CD4-positive, CD25-positive, alpha-beta regulatory T cell (primary cell): ENCODE measurements at places on chromosomes 1 and 21. TPM values are rescaled to one million over a fixed set of nuclear protein-coding genes. Genes with fewer than 3 reads are reported as not detected.
A peak's percentile ranks its signal among the peaks of the same experiment; 100 is the strongest.

- no peak for DNase-seq
Observed at GRCh38 chr1:198540580-198540979, at the start of gene ATP6V1G3. Gene ATP6V1G3 (minus strand): TSS chr1:198540680. CDS start chr1:198540650, 30 bp downstream.

GRCh38 chr1:36359911-36360550 is 25.7 kb downstream of the STK40 start:
- DNase-seq = peak; percentile 59

DNA sequence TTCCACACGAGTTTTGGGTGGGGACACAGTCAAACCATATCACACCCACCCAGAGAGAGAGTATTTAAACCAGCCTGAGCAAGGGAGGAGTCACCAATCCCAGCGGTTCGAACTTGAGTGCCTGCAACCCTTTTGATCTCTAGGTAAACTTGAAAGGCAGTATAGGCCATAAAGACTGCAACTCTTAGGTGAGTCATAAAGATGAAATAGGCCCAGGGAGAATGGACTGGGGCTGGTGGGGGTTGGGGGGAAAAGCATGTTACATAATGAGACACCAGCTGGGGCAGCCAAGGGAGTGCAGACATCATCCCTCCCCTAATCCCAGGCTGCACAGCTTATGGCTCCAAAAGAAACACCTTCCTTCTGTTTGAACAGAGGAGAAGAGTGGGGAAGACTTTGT is 99.8 kb upstream of the LHX8 start:
- no peak for DNase-seq

- no peak for DNase-seq
Observed at GRCh38 chr1:8364528-8365442, 46.9 kb downstream of the SLC45A1 start.

- DNase-seq = no peak
Observed at GRCh38 chr1:151002611-151003010, 4.1 kb downstream of the MINDY1 start.

GRCh38 chr1:200891774-200892157 is 2.9 kb upstream of the INAVA start:
- no peak for DNase-seq

DNA sequence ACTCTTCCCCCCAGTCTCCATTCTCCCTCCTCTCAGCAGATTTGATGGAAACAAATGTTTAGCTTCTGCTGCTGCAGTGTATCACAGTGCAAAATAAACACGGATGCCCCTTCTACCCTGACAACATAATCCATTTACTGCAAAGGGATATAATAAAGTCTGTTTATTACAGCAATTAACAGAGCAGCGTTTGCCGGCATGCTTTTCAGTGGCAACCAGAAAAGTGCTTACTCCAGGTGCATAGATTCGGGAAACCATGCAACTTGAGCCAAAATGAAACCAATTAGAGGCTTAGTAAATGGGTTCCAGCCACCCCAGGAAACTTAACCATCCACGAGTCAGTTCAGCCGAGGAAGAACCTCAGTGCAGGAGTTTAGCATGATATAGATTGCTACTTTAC is 12.9 kb upstream of the LEMD1 start:
- DNase-seq = no peak

DNA sequence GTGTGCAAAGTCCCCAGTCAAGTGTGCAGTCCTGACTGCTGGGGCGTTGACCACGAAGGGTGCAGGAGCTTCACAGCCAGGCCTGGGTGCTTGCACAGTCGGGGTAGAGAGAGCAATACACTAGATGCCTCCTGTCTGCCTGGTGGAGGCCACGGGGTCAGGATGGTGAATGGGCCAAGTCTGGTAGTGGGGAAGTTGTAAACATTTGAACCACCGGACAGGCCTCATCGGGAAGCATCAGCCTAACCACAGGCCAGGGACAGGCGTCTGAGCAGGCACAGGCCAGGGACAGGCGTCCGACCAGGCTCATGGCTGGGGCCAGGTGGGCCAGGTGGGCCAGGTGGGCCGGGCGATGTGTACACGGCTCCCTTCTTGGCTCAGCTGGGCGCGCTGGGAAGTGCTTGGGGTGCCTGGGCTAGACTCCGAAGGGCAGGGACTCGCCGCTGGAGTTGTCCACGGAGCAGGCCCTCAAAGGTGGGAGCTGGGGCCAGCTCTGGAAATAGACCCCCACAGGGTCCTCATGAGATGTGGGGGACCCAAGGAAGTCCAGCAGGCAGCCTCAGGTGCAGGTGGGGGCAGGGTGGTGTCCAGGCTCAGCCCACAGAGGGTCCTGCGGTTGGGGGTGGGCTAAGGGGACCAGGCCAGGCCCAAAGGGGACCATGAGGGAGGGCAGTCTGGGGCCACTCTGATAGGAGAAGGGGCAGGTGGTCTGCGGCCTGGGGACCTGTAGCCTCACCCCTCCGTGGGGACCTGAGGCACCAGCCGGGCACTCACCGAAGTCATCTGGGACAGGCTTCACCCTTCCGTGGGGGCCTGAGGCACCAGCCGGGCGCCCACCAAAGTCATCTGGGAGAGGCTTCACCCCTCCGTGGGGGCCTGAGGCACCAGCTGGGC is 15.0 kb downstream of the COL6A1 start:
- DNase-seq = peak; percentile 0

DNA sequence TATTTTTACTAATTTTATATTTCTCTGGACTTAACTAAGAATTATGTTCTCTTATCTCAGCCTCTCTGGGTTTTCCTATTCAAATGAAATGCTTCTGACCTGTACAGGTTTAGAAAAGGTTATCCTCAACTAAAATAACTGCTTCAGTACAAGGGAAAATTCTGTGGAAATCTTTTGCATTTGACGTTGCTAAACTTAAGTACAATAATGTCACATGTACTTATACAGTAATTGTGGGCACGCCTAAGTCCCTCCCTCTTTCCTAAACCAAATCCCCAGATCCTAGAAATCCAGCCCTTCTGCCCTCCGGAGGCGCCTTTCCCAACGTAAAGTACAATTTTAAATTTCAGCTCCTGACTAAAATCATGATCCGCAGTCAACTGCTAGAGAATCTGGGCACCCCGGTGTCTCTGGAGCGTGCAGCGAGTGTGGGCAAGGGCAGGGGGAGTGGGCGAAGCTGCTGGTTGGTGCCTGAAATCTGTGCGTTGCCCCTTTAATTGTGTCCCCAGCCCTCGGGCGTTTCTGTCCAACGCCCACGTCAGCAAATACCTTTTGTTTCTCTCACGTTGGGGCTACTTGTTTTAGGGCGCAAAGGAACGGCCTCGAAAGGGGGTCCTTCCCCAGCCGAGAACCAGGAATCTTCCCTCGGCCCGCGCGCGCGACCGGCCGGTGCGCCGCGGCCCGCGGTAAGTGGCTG is at the start of gene ZBTB8A:
ZBTB8A (plus strand) TSS at position 541 of the 697 bp plus-strand sequence. CDS start 53,505 bp downstream, outside the sequence.
- DNase-seq = peak; percentile 10

- DNase-seq = no peak
Observed at GRCh38 chr1:231359113-231359512, 21.0 kb downstream of the SPRTN start.

- DNase-seq = no peak
Observed at GRCh38 chr1:240093120-240093961, 1.7 kb downstream of the FMN2 start.

GRCh38 chr1:222769971-222770620 is 33.1 kb downstream of the FAM177B start:
- no peak for DNase-seq

DNA sequence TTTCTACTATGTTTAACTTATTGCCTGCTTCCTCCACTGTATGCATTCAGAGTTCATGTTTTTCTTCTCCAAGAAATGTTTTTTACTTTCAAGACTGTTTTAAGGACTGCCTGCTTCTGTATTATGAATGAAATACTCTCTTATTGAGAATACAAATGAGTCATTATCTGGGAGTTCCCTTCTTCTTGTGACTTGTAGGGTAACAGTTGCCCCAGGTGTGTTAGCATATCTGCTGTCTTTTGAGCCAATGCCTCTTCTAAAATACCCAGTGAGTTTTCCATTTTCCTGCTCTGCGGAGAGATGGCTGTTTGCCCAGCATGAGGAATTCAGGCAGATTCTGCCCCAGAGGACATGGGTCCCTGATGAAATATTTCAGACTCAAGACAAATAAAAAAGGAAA is 34.1 kb upstream of the ST6GALNAC5 start:
- DNase-seq = no peak

DNA sequence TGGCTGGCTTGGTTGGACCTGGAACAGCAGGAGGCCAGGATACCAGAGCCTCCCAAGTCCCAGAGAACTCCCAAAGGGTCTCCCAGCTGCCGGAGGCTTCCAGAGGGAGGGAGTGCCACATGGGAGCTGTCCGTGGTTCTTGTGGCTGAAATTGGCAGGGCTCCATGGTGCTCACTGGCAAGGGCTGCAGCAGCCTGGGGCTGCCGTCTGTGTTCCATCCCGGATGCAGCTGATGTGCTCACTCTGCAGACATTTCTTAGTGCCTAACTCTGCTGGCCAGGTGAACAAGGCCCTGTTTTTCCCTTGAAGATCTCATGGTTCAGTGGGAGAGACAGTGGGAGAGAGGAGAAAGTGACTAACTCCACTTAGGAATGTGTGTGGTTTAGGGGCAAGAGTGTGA is 261.1 kb downstream of the CAMTA1 start:
- no peak for DNase-seq

DNA sequence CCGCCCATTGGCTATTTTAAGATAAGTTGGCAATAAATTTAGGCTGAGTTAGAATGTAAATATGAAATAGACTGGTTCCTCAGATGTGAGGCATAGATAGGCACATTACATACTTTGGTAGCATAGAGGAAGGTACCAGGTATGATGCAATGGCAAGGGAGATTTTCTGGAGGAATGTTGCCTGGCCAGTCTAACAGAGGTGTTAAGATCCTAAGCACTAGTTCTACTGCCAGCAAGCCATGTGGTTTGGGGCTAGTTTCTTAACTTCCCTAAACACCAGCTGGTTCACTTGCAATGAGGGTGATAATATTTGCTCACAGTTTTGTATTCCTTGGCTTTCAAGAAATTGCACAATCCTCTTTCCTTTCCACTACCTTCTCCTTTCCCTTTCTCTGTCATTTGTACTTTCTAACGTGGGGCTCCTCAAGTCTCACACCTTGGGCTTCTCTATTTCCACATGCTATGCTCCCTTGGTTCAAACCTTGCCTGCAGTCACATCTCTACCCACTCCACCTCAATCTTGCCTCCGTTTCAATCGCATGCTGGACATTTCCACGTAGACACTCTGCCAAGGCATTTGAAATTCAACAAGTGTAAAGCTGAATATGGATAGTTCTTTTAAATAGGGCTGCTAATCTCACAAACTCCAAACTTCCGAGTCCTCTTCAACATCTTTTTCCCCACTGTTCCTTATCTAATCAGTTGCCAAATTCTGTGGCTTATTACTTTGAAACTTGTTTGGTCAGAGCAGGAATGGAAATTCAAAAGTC is 4.7 kb upstream of the CD55 start:
- no peak for DNase-seq

GRCh38 chr21:15437883-15438282 is 291.9 kb upstream of the USP25 start:
- peak; percentile 8 for DNase-seq

- DNase-seq = no peak
Observed at GRCh38 chr1:37952738-37953137, 5.9 kb upstream of the INPP5B start.

DNA sequence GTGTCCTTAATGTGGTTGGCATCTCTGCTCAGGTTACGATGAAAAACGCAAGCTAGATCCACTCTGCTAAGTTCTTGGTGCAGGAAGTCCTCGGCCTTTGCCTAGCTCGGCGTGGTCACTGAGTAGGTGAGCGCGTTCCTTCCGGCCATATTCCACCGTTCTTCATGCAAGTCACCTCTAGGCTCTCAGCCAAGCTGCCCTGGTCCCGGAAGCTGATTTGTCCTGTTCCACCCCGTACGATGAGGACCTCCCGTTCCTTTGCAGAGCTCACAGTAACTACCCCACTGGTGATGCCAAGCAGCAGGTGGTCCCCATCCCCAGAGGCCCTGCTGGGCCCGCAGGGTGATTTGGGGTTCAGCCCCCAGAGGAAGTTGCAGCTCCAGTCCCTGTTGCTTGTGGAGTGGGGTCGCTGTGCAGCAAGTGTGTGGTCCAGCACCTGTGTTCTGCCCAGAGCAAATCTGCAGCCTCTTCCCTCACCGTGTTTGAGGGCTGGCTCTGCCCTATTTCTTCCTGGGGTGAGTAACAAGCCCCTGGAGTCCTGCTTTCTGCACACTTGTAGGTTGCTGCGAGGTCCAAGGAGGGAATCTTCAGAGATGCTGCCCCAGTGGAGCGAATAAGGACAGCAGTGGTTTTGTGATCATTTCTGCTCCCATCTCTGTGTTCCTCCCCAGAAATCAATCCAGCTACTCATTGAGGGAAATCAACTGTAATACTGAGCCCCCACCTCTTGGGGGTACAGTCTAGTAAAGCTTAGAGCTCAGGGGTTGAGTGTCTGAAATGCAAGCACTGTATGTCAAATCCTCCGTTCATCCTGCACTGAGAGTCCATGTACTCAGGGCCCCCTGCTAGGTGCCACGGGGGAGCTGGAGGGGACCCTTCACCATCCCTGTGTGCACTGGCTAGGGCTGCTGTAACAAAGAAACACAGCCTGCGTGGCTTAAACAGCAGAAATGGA is 2.3 kb downstream of the UMODL1 start:
- DNase-seq = no peak

- DNase-seq = no peak
Observed at GRCh38 chr1:35316264-35316663, 47.8 kb downstream of the ZMYM4 start.

- DNase-seq = peak; percentile 2
Observed at GRCh38 chr1:29513357-29513756, 277.0 kb downstream of the PTPRU start.

GRCh38 chr1:202501281-202501680 is 152.8 kb downstream of the PPP1R12B start:
- DNase-seq = peak; percentile 20

DNA sequence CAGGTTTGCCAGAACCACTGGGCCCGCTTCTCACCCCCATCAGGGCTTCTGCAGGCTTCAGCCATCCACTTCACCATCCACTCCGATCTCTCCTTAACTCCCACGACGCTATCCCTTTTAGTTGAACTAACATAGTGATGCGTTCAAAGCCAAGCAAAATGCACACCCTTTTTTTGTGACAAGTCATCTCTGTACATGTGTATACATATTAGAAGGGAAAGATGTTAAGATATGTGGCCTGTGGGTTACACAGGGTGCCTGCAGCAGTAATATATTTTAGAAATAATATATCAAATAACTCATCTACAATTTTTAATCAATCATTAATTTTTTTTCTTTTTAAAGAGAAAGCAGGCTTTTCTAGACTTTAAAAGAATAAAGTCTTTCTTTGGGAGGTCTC is 114.6 kb downstream of the NBPF12 start:
- DNase-seq = no peak

The DNAJC6 gene
- total RNA-seq = 1.9 TPM

The SPRR2A gene
- not detected for total RNA-seq

The SLC45A3 gene
- 0.74 TPM for total RNA-seq

The TRIM67 gene
- total RNA-seq = not detected

The VN1R5 gene
- not detected for total RNA-seq
